ENCODE measurements at places on chromosomes 16 and 17.

DNA sequence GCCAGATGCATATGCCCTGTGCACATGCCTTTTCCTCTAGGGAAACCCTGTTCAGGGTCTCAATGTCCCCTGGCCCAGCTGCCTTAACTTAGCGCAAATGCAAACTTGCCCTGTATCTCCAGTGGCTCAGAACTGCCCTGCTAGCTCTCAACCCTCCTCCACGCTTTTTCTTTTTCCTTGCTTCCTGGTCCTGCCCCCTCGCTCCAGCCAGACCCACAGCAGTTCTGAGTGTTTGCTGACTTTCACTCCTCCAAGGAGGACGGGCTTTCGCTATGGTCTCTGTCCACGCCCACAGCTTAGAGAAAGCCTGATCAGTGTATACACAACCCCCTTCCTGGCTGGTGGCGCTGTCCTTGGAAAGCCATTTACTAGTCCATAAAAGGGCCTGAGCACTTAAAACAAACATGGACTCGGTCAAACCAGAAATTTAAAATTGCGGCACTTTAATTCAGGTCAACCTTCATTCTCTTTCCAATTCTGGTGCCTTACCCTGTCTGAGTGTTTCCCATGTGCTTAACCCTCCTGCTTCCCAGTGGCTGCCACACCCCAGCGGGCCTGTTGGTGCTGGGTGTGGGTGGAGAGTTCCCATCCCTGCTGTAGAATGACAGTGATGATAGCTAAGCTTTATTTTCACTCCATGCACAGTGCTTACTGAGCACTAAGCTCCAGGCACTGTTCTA is 15.6 kb upstream of the TMEM98 start:
- DNase-seq, result no peak

DNA sequence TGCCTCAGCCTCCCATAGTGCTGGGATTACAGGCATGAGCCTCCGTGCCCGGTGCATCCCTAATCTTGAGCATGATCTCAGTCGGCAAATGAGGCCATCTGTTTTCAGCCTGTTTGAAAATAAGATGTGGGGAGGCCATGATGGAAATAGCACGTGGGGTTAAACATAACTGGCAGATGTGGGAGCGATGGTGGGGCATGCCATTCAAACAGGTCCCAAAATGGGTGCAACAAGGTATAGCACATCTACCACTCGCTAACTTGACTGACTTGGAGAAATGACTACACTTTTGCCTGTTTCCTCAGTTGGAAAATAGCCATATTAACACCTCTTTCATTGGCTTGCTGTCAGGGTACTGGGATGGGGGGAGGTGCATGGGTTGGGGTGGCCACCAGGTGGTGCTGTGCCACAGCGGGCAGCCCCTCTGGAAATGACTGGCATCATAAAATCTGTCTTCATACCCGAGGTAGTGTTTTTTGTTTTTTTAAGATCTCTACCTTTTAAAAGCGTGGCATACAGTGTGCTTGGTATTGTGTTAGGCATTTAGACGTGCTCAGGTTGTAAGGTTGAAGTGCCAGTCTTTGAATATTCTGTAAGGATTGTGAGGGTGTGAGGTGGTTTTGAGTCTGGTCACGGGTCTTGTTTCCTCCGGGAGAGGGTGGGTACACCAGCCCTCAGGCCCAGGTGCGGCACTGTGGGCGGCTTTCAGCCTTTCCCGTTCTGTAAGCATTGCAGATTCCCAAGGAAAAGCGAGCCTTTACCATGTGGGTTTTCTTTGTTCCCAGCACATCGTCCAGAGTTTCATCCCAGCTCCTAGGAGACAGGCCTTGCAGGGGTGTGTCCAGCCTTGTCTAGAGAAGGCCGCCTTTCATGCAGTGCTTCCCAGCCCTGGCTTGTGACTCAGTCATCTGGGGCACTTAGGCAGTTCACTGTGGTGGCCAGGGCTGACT is 2.9 kb upstream of the TTYH2 start:
- DNase-seq, result peak; percentile 78

DNA sequence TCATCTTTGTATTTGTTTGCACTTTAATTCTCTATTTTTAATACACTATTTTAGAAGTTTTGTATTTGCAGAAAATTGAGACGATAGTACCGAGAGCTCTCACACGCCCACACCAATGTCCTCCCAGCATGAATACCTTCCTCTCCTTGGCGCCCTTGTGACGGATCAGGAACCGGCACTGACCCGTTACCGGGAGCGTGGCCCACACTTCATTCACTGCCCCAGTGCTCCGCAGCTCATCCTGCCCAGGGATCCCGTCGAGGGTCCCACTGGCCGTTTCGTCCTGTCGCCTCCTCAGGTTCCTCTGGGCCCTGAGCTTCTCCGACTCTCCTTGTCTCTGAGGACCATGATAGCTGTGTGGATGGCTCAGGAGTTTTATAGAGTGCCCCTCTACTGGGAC is 50.6 kb downstream of the KLHDC4 start:
- no peak for DNase-seq

DNA sequence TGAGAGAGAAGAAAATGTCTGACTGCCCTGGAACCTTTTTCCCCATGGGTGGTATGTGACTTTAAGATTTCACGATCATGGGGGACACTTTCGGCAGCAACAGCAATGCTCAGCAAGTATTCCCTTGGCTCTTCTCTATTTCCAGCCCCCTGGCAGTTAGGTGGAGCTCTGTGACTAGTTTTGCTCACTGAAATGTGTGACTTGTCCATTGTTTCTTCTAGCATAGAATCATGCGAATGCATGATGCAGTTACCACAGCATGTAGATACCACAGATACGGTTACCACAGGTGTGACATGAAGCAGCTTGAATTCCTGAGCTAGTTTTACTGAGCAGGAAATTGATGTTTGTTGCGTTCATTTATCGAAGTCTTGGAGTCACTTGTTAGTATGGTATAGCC is 1034.5 kb upstream of the EEF2KMT start:
- DNase-seq, result no peak

GRCh38 chr17:74054249-74054648 is 149.2 kb upstream of the RPL38 start:
- DNase-seq, result no peak

- DNase-seq, result no peak
Measured at GRCh38 chr16:57863434-57864160, 61.3 kb upstream of the KIFC3 start.

GRCh38 chr17:33811004-33811760 is 443.9 kb upstream of the CCL2 start:
- no peak for DNase-seq

DNA sequence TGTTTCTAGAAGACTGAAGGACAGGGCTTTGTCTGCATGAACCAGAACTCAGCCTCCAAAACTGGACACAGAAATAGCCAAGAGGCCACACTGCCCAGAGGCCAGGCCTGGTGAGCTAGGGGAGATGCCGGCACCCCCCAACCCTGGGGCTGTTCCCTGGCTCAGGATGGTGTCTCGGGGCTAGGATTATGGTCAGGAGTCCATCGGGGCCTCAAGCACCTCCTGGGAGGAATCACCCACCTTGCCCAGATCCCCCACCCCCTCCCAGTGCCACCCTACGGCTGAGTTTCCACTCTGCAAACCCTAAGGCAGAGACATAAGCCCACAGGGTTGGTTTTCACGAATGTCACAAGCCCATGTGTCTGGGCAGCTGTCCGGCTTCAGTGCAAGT is 37.2 kb downstream of the SLC7A5 start:
- no peak for DNase-seq

DNA sequence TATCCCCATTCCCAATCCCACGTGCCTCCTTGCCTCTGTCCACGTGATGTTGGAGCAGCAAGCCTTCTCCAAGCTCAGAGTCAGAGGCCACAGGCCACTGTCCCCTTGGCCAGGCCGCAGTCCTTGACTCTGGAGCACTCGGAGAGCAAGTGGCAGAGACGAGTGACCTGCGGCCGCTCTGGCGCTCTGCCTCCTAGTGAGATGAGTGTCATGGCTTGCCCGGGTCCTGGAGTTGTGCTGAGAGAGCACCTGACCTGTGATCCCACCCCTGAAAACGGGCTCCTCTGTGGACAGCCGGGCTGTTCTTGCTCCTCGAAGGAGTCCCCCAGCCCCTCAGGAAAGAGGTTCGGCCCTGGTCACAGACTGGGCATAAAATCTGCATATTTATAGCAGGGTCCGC is 10.0 kb upstream of the FASN start:
- no peak for DNase-seq

DNA sequence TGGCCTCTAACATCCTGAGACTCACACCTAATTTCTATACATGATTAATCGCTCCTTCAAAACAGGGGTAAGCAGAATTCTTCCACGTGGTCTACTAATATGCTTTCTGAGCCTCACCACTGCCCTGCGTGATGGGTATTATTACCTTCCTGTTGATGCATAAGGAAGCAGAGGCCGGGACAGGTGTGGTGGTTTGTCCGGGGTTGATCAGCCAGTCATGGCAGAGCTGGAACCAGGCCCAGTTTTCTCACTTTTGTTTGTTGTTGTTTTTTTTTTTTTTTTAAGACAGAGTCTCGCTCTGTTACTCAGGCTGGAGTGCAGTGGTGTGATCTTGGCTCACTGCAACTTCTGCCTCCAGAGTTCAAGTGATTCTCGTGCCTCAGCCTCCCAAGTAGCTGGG is 31.2 kb downstream of the RNF135 start:
- DNase-seq, result no peak

GRCh38 chr17:57515662-57516211 is 229.4 kb downstream of the CCDC182 start:
- DNase-seq, result no peak

DNA sequence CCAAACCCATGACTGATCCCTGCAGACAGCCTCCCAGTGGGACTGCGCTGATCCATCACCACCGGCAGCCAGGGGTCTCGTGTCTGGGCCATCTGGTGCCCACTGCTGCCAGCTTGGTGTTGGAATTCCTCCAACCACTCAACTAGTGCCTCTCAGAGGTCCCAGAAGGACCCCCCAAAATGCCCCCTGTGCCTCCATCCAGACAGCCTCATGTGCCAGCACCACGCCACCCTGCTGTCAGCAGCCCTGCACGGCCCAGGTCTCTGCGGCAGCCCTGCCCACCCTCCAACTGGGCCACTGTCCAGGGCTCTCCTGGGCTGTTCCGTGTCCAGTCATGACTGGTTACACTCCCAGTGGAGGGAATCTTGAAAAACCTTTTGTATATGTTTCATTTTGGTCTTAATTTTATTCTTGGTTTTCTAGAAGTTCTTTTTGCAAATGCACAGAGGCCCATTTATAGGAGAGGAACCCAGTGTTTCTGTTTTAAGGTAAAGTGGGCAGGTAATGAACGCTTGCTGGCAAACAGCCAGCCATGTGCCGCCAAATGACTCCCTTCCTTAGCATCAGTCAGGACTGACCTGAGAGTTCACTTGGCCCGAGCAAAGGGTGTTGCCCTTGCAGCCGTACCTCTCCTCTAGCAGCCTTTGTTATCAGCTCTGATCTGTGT is 34.6 kb downstream of the GRIN2C start:
- no peak for DNase-seq

- no peak for DNase-seq
Measured at GRCh38 chr16:57026778-57027062, 37.4 kb downstream of the NLRC5 start.

- DNase-seq, result no peak
Measured at GRCh38 chr17:17666111-17666714, 15.0 kb upstream of the RAI1 start.

DNA sequence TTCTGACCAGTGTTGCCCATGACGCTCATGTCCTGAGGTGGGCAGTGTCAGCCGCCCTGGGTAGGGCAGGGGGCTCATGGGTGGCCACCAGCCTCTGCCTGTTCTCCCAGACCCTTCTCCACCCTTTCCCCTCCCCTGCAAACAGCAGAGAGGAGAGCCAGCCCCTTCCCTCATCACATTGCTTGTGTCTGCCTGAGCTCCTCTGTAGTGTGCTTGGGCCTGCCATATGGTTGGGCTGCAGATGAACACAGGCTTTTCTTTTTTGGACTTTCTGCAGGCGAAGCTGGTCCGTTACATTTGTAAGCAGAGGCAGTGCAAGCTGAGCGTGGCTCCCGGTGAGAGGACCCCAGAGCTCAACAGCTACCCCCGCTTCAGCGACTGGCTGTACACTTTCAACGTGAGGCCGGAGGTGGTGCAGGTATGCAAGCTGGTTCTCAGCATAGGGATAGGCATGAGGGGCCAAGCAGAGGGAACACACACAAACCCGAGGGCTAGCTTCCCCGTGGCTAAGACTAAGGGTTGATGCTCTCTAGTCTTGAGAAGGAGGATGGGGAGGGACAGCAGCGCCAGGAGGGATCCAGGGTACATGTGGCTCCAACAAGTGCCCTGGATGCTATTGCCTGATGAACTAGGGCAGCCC is 80.6 kb upstream of the LGALS9 start:
- no peak for DNase-seq

DNA sequence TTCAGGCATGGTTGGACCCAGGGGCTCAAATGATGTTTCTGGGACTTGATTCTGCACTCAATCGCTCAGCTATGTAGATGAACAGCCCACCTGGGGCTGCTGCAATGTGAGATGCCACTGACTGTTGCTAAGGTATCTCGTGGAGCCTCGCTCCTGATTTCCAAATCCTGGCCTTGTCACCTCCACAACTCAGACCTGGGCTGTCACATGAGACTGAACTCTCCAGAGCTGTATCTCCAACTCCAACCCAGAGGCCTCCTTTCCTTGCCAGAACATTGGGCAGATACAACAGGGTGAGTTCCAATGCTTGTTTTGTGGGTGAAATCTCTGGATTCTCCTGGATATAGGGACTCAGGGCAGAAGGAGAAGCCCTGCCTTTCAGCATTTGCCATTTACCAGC is 79.5 kb downstream of the GNAO1 start:
- no peak for DNase-seq

GRCh38 chr17:63699638-63700527 is at the start of gene LIMD2:
Gene LIMD2 (minus strand): TSS chr17:63700125. CDS start chr17:63699298, 827 bp downstream.
- DNase-seq, result no peak

GRCh38 chr16:70720425-70721201 is 34.8 kb upstream of the MTSS2 start:
- no peak for DNase-seq

DNA sequence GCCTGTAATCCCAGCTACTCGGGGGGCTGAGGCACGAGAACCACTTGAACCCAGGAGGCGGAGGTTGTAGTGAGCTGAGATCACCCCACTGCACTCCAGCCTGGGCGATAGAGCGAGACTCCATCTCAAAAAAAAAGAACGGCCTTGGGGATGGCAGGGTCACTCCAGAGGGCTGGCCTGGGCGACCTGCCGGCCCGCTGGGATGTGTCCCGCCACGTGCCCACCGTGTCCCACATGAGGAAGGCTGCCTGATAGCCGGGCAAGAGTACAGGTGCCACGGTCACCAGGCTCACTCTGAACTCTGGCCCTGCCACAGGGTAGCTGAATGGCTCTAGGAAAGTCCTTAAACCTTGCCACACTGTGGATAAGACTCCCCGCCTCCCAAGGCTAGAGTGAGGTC is 67.5 kb downstream of the COG7 start:
- no peak for DNase-seq
